ENCODE measurements at places on chromosomes 12 and 14. TPM values are rescaled to one million over a fixed set of nuclear protein-coding genes. Genes with fewer than 3 reads are reported as not detected.

OR4K1 gene
- not detected for total RNA-seq

GRCh38 chr12:89856431-89856830 lies 147.8 kb upstream of the ATP2B1 start:
- DNase-seq: peak; percentile 36

GRCh38 chr14:51545396-51545795 lies 106.3 kb upstream of the FRMD6 start:
- no peak for DNase-seq

GRCh38 chr12:102427543-102427941 lies 52.8 kb downstream of the IGF1 start:
- DNase-seq: no peak

GRCh38 chr12:63047146-63047545 lies 103.9 kb downstream of the AVPR1A start:
- no peak for DNase-seq
